SK-N-SH (cell line): ENCODE measurements at places on chromosomes 1 and 21. TPM values are rescaled to one million over a fixed set of nuclear protein-coding genes. Genes with fewer than 3 reads are reported as not detected.

Gene LCE1D
- polyA plus RNA-seq, result not detected in 2 replicates

Gene GREM2
- 0.94 and 1.5 TPM in 2 replicates for polyA plus RNA-seq

Gene CRP
- not detected in 2 replicates for polyA plus RNA-seq

Gene CGN
- 0.36 and 0.44 TPM in 2 replicates for polyA plus RNA-seq

Gene LHX8
- 0.19 and 0.30 TPM in 2 replicates for polyA plus RNA-seq

Gene FCGR3B
- polyA plus RNA-seq, result not detected in 2 replicates

Gene GJB3
- polyA plus RNA-seq, result not detected in 2 replicates
